Umbilical cord (tissue), 2 donors: ENCODE measurements at places on chromosomes 16 and 17. TPM values are rescaled to one million over a fixed set of nuclear protein-coding genes. Genes with fewer than 3 reads are reported as not detected.

DNA sequence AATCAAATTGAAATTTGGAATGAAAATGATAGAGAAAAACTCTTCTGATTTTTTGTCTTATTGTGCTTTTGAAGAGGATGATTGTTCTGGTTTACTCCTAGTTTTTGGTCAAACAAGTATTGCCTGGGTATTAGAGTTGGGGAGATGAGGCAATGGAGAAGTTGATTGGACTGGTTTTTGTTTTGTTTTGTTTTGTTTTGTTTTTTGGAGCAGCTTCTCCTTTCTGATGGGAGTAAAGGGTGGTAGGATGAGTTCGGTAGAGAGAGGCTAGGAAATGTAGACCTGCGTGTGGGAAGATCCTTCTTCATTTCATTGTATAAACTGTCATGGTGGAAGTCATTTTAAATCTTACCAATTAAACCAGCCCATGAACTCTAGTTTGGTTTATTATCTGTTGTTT, 17.7 kb downstream of the ATP6V0A1 start:
- no peak for DNase-seq

The TP53TG3C gene
- total RNA-seq = not detected

- no peak for DNase-seq
These were observed 40.6 kb upstream of the ARL6IP1 start for GRCh38 chr16:18841833-18842525.

- DNase-seq = no peak
These were observed 346.6 kb upstream of the TNRC6C start for GRCh38 chr17:77611791-77612502.

- no peak for DNase-seq
These were observed 323 bp downstream of the ST3GAL2 start for GRCh38 chr16:70438585-70438968.

- DNase-seq = no peak
These were observed 13.7 kb downstream of the PIEZO1 start for GRCh38 chr16:88771294-88771772.

The CCL23 gene
- not detected for total RNA-seq

DNA sequence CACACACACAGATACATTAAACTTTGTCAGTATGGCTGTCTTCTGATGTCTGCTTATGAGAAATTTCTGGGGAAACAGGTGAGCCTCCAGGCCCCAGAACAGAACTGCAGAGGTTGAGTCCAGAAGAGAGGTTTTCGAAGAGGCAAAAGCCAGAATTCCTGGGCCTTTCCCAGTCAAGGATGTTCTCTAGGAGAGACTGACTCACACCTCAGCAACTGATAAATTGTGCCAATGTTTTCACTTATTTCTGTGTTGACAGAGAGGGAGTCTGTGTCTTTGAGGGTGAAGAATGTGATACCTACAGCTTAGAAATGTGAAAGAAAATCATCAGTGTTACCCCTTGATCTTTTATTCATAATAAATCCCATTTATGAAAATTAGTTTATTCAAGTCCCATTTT, 30.3 kb downstream of the LDHD start:
- no peak for DNase-seq

DNA sequence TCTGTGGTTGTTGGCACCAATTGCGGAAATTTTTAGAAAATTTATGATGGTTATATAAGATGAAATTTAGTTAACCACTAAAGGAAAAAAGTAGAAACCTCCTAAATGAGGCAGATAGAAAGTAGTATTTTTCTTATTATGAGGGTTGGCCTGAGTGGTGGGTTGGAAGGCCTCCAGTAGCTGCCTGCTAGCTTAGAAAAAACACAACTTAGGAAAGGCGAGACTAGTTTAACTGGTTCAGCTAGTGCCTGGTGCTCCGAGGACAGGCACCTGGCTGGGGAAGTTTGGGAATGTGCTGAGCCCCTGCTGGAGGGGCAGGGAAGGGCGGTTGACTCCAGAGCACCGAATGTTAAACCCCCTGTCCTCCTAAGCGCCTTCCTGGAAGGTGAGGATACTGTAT, 19.9 kb downstream of the LDHD start:
- DNase-seq = peak; percentile 47

GRCh38 chr17:32519228-32520103, 32.7 kb downstream of the CDK5R1 start:
- peak; percentile 13 for DNase-seq

The CHAD gene
- total RNA-seq = not detected

- DNase-seq = no peak
These were observed 11.8 kb downstream of the GGA3 start for GRCh38 chr17:75249564-75249963.

The NPIPB8 gene
- not detected for total RNA-seq

The YBX2 gene
- 0.96 TPM for total RNA-seq

DNA sequence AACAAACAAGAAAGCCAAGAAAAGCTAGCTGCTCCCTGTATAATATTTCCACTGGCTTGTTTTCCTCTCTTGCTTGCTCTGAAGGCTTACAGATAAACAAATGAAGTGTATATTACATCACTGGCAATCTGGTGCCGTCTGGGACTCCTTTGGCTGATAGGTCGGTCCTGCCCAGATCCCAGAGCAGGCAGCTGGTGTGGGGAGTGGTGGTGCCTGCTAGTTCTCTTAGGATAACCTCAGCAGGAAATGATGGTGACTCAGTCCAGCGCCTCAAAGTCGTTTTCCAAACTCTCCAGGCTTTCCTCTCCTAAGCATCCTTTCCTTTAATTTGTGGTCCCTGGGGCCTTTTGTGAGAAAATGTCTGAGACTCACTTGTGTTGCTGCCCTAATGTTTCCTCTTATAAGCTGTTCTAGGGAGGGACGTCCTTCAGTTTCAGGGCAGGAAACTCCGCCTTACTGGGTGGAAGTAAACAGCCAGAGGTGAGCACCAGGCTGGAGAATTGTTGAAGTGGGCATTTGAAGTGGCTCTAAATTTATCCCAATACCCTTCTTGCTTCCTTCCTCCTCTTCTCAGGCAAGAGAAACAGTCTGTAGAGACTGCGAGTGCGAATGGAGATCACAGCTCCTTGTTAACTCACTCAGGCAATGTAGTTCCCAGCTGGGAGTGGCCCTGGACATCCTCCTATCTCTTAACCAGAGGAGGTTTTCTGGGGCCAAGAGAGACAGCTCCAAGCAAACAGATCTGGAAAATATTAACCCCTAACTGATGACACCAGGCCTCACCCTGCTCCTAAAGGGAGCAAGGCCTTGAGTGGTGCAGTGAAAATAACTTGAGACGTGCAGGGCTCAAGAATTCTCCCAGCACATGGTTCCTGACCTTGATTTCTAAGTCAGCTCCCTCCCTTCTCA, 34.9 kb downstream of the CD300LF start:
- DNase-seq = peak; percentile 69

- DNase-seq = peak; percentile 80
These were observed 17.0 kb upstream of the DNASE1 start for GRCh38 chr16:3637371-3637923.

DNA sequence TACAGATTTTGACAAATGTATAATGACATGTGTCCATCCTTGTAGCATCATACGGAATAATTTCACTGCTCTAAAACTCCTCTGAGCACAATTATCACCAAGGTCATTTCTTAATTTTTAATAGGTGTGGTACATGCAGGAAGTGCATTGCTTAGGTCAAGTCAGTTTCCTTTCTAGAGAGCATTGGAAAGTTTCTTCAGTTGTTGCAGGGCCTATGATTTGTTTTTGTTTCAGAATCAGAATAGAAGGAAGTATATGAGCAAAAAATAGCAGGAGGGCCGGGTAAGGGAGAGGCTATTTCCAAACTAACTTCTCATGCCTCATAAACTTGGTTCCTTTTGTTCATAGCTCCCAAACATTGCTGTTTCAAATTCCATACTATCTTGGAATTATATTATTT, 24.0 kb upstream of the SLFN5 start:
- DNase-seq = no peak

- DNase-seq = peak; percentile 94
These were observed 17.1 kb downstream of the TBX2 start for GRCh38 chr17:61416540-61417363.

- DNase-seq = peak; percentile 68
These were observed 305.1 kb upstream of the GOT2 start for GRCh38 chr16:59039066-59039720.

The TBC1D3H gene
- 1.4 TPM for total RNA-seq

DNA sequence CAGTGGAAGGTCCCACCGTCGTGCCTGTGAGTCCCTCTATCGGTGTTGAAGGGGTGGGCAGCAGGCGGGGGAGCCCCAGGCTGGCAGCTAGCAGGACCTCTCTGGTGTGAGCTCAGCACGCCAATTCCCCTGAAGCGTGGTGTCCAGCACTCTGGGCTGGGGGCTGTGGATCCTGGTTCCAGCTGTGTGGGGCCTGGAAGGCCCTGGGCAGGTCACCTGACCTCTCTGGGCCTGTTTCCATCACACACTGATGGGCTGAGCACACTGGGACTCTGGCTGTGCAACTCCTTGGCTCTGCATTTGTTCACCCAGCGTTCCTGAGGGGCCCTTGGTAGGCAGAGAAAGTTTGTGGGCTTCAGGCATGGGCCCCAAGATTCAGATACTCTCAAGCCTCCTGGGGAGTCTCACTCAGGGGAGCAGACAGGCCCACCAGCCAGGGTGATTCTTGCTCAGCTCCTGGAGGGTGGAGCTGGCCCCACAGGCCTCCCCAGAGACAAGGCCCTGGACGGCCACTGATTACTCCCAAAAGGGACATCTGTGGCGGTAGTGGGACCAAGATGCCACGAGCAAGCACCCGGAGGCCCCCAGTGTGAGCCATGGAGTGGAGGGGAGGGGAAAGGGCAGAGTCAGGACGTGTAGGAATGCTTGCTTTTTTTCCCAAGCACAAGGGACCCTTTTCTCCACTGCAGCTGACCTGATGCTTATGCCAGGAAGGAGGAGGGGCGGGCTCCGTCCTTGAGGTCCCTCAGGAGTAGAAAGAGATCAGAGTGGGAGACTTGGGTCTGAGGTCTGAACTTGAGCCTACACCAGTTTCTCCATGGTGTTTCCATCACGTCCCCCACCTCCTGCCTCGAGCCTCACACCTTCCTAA, 8.5 kb downstream of the SCGB1C2 start:
- DNase-seq = no peak
